ENCODE measurements at places on chromosomes 5 and 9. TPM values are rescaled to one million over a fixed set of nuclear protein-coding genes. Genes with fewer than 3 reads are reported as not detected.

ZBED3 gene
- total RNA-seq = 0.28 TPM

GPR21 gene
- total RNA-seq = 1.1 TPM

PCDHGA1 gene
- total RNA-seq = 1.1 TPM

TAF1L gene
- total RNA-seq = not detected

DCTN4 gene
- total RNA-seq = 48.4 TPM

FBXL7 gene
- total RNA-seq = 2.9 TPM

IQGAP2 gene
- total RNA-seq = 24.0 TPM

ADAMTS6 gene
- total RNA-seq = 58.6 TPM

MCC gene
- 64.7 TPM for total RNA-seq

PCDHB8 gene
- total RNA-seq = 0.09 TPM

TERT gene
- total RNA-seq = not detected

S100Z gene
- total RNA-seq = not detected

CCL28 gene
- 0.43 TPM for total RNA-seq

SH3PXD2B gene
- total RNA-seq = 27.2 TPM

TXN gene
- total RNA-seq = 408 TPM

SPATA6L gene
- 0.43 TPM for total RNA-seq

TMEM8B gene
- total RNA-seq = 1.6 TPM

PCDHA4 gene
- total RNA-seq = 0.14 TPM

DIRAS2 gene
- 6.7 TPM for total RNA-seq

PCDHAC2 gene
- 0.14 TPM for total RNA-seq

EMB gene
- 2.1 TPM for total RNA-seq

SPINK13 gene
- total RNA-seq = 2.4 TPM
